SJCRH30 (cell line): ENCODE measurements at places on chromosomes 2 and 18. TPM values are rescaled to one million over a fixed set of nuclear protein-coding genes. Genes with fewer than 3 reads are reported as not detected.

The GALR1 gene
- total RNA-seq = not detected in 2 replicates

The MYL1 gene
- total RNA-seq = 2.2 and 3.3 TPM in 2 replicates

The TSPYL6 gene
- total RNA-seq = 0.03 and 0.10 TPM in 2 replicates

The RPL37A gene
- 4,028 and 4,913 TPM in 2 replicates for total RNA-seq

The ANKMY1 gene
- 6.3 and 6.7 TPM in 2 replicates for total RNA-seq

The CRIM1 gene
- total RNA-seq = 10.2 and 12.6 TPM in 2 replicates

The PRKAG3 gene
- total RNA-seq = 0.13 and 0.16 TPM in 2 replicates

The LRRTM4 gene
- total RNA-seq = not detected in 2 replicates

The NR4A2 gene
- total RNA-seq = 0.46 and 0.51 TPM in 2 replicates

The TRMT61B gene
- 26.8 and 31.8 TPM in 2 replicates for total RNA-seq

The ZNF804A gene
- 16.8 and 19.2 TPM in 2 replicates for total RNA-seq

The YES1 gene
- total RNA-seq = 151 and 185 TPM in 2 replicates

The ITPRIPL1 gene
- 26.4 and 27.1 TPM in 2 replicates for total RNA-seq

The TCF23 gene
- total RNA-seq = not detected in 2 replicates
